Osteoblast (primary cell): ENCODE measurements at places on chromosomes 1 and 21. TPM values are rescaled to one million over a fixed set of nuclear protein-coding genes. Genes with fewer than 3 reads are reported as not detected.

Gene NBPF4
- under 0.01 TPM in 1 of 2 replicates, not detected in the other for total RNA-seq

Gene LCE1F
- total RNA-seq: not detected in 2 replicates

Gene IFI44L
- total RNA-seq: 28.3 and 49.2 TPM in 2 replicates

Gene CLCA4
- not detected in 2 replicates for total RNA-seq

Gene LCE2C
- total RNA-seq: not detected in 2 replicates

Gene GGPS1
- total RNA-seq: 22.4 and 23.9 TPM in 2 replicates

- DNase-seq: no peak
- no peaks in the 10 kb centered on the region for H3K27me3 ChIP-seq
- H3K4me3 ChIP-seq: no peak overlapping the region
- H3K27ac ChIP-seq: no peak overlapping the region
- no peaks in the 10 kb centered on the region for H3K36me3 ChIP-seq
These were observed 13.8 kb downstream of the PLA2G4A start for GRCh38 chr1:186842547-186842946.

DNA sequence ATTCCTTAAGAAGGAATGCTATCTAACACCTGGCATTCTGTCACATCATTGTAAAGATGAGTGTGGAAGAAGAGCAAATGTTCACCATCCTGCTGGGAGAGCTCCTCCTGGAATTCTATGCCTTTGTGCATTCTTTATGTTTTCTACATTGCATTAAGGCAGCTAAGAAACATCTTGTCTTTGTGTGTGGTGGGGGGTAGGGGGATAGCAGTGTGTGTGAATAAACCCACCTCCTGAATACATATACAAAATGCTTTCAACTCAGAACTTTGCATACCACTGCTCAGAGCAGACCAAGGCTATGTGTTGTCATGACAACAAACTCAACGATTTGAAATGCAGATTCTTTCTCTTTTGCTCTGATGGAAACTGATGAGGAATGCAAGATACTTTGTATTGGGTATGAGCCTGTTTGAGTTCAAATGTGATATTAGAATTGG lies 193.6 kb upstream of the KAZN start:
- no peak for DNase-seq
- H3K4me3 ChIP-seq: no peak overlapping the region
- no peak overlapping the region for H3K27ac ChIP-seq

- H3K4me1 ChIP-seq: no peaks in the 10 kb centered on the region
- no peak overlapping the region for H3K4me3 ChIP-seq
- no peaks in the 10 kb centered on the region for H3K27me3 ChIP-seq
These were observed 138.1 kb downstream of the MIS18A start for GRCh38 chr21:32140604-32141317.

DNA sequence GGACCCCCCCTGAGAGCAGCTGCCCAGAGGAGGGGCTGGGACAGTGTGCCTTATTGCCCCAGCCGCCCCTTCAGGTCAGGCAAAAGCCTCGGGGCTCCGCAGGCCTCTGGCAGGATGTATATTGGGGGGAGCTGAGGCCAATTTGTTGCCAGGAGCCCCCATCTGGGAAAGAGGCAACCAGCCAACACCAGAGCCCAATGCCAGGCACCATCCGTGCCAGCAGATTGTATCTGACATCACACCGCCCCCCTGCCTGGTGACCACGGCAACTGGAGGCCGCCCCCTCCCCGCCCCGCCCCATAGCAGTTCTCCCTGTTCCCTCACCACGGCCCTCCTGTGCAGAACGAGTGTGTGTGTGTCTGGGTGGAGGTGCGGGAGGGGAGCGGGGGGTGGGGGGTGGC lies 3.6 kb upstream of the PLEKHG5 start:
- no peak for DNase-seq
- peaks cover 31% of the 10 kb centered on the region for H3K4me1 ChIP-seq
- no peaks in the 10 kb centered on the region for H3K36me3 ChIP-seq
- no peak overlapping the region for H3K27ac ChIP-seq

- no peaks in the 10 kb centered on the region for H3K4me1 ChIP-seq
- no peaks in the 10 kb centered on the region for H3K36me3 ChIP-seq
- H3K27ac ChIP-seq: no peak overlapping the region
- H3K4me3 ChIP-seq: no peak overlapping the region
- DNase-seq: no peak
- no peaks in the 10 kb centered on the region for H3K27me3 ChIP-seq
These were observed 51.4 kb upstream of the C8B start for GRCh38 chr1:57017200-57017599.

DNA sequence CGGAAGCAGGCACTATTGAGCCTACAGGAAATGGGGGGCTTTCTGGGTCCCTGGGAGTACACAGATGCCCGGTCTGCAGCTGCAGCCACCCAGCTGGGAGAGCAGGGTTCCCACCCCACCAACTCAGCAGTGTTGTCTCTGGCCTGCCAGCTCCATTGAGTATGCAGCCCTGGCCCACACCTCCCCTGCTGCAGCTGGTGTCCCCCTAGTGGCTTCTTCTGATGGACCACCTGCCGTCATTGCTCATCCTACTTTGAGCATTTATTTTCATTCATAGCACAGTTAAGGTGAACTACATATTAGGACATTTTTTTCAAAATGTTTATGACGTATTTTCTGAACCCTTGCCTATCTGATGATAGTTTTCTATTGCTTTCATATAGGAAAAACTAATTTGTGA lies 189.8 kb upstream of the LYPLAL1 start:
- no peak overlapping the region for H3K4me3 ChIP-seq
- no peaks in the 10 kb centered on the region for H3K4me1 ChIP-seq
- no peaks in the 10 kb centered on the region for H3K27me3 ChIP-seq
- DNase-seq: peak; percentile 30

- no peaks in the 10 kb centered on the region for H3K27me3 ChIP-seq
- no peaks in the 10 kb centered on the region for H3K36me3 ChIP-seq
- DNase-seq: no peak
These were observed 2.7 kb upstream of the PTPN22 start for GRCh38 chr1:113874012-113874879.

- no peaks in the 10 kb centered on the region for H3K36me3 ChIP-seq
- H3K27ac ChIP-seq: no peak overlapping the region
- DNase-seq: no peak
These were observed 101.4 kb upstream of the RGS1 start for GRCh38 chr1:192474080-192474683.

DNA sequence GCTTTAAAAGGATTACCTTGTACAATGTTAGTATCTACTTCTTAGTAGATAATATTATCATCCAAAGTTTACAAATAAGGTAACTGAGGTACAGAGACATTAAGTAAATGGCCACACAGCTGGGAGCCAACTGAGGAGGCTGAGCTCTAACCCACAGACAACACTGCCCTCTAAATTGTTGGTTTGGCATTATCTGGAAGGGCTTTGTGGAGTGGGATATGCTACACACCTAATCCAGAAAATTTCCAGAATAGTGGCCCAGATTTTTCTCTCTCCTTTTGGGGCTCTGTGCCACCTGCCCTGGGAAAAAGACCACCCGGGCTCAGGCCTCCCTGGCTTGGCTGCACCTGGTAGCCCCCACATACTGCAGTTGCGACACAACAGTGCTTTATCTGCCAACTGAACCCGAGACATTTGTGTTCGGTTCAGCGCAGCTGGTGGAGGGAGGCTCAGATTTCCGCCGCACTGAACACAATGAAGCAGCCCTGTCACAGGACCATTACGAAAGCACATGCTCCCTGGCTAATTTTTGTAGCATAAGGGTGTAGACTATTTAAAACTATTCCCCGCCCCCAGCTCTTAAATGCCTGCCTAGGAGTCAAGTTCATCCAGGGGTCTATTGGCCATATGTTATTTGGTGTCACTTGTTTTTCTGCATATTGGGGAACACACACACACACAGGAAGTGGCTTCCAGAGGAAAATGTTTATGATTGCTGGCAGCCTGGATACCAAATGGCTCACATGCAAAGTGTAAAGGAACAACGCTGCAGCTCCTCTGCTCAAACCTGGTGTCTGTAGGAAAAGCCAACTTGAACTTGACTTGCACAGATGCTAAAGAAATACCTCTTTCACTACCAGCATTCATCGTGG lies 92.3 kb upstream of the ESRRG start:
- no peaks in the 10 kb centered on the region for H3K4me1 ChIP-seq
- H3K4me3 ChIP-seq: no peak overlapping the region
- no peaks in the 10 kb centered on the region for H3K36me3 ChIP-seq
- H3K27ac ChIP-seq: no peak overlapping the region

GRCh38 chr1:27365372-27366112 lies 1.2 kb downstream of the MAP3K6 start:
- DNase-seq: peak; percentile 100
- H3K4me3 ChIP-seq: peak overlapping the region; percentile 85
- peaks cover 11% of the 10 kb centered on the region for H3K4me1 ChIP-seq
- H3K27me3 ChIP-seq: no peaks in the 10 kb centered on the region
- H3K27ac ChIP-seq: peak overlapping the region; percentile 76
- peaks cover 31% of the 10 kb centered on the region for H3K36me3 ChIP-seq

- no peaks in the 10 kb centered on the region for H3K36me3 ChIP-seq
- no peak for DNase-seq
- no peaks in the 10 kb centered on the region for H3K27me3 ChIP-seq
- no peaks in the 10 kb centered on the region for H3K4me1 ChIP-seq
These were observed 47.1 kb downstream of the CTH start for GRCh38 chr1:70458131-70458530.

DNA sequence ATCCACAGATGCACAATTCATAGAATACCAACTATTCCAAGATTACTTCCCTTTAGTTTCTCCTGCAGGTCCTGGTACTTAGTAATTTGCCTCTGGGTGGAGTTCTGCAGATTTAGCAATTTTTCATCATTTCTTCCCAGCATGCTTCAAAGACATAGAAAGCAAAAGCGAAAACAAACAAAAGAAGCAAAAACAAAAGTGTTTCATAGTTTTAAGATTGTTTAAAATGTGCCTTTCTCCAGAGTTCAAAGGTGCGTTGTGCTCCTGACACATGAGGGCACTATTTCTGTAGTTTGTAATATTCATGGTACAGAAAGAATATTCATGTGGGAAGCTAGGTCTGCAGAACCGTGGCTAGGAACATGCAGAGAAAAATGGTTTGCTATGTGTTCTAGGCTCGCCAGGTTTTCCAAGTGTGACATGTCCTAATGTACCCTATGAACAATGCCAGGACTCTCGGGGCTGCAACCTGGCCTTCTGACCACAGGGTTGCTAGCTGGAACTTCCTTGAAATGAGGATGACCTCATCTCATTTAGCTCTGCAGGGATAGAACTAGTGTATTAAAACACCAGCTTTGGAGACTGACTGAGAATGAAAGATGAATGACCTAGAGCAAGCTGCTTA lies 30.0 kb upstream of the RCSD1 start:
- H3K27ac ChIP-seq: no peak overlapping the region
- H3K27me3 ChIP-seq: peaks cover 8% of the 10 kb centered on the region
- peaks cover 5% of the 10 kb centered on the region for H3K4me1 ChIP-seq
- DNase-seq: peak; percentile 73
- no peak overlapping the region for H3K4me3 ChIP-seq

GRCh38 chr21:43020771-43021170 lies 46.4 kb downstream of the PKNOX1 start:
- no peak for DNase-seq
- peaks cover 33% of the 10 kb centered on the region for H3K36me3 ChIP-seq
- no peak overlapping the region for H3K27ac ChIP-seq
- H3K4me3 ChIP-seq: no peak overlapping the region
- no peaks in the 10 kb centered on the region for H3K27me3 ChIP-seq
- no peaks in the 10 kb centered on the region for H3K4me1 ChIP-seq

DNA sequence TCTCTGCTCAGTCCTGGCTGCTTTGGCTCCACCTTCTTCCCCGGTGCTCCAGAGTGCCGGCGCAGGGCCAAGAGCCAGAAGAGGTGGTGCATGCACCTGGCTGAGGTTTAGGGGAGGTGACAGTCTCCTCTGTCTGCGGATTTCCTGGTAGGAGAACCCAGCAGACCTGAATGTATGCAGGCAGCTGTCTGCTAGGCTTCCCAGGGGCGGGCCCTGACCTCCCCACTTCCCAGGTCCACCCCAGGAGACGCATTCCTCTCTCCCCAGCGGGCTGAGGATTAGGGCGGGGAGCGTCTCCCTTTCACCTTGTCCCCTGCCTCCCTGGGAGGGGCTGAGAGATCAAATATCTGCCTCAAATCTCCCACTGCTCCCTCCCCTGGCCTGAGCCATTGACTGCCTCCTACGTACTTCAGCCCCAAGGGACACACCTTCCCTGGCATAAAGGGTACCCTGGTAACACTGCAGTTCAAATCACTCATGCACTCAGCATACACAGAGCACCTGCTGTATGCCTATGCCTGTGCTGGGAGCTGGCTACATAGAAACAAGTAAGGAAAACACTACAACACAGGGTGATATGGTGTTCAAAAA lies 27.5 kb downstream of the DMBX1 start:
- no peaks in the 10 kb centered on the region for H3K36me3 ChIP-seq
- no peak for DNase-seq
- peaks cover 20% of the 10 kb centered on the region for H3K4me1 ChIP-seq
- no peak overlapping the region for H3K27ac ChIP-seq

GRCh38 chr1:45750298-45751038 lies at the start of gene IPP:
Gene IPP (minus strand): TSS chr1:45750653. CDS start chr1:45746411, 4,242 bp downstream.
- peak within 1 kb of the TSS; percentile 95 for H3K27ac ChIP-seq
- H3K4me1 ChIP-seq: peaks cover 4% of the 10 kb centered on the region
- no peaks in the 10 kb centered on the region for H3K27me3 ChIP-seq
- no peaks in the 10 kb centered on the region for H3K36me3 ChIP-seq
